ENCODE measurements at places on chromosomes 1 and 21.

GRCh38 chr1:63906047-63906704 lies 132.4 kb downstream of the ROR1 start:
- no peak for DNase-seq

DNA sequence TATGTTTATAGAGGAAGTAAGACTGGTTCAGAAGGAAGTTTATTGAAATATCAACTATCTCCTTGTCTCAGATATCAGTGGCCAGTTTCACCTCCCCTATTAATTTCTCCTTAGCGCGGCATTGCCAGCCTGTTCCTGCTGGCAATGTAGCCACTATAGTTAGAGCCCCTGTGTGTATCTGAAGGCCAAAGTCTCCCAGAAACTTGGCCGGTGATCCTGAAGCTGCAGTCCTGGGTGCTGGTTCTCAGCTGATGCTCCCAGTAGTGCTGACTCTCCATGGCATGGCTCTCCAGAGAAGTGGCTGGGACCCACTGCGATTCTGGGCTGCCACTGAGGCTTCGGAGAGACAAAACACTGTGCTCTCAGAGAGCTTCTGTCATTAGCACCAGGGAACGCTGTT lies 59.9 kb downstream of the TNN start:
- no peak for DNase-seq

DNA sequence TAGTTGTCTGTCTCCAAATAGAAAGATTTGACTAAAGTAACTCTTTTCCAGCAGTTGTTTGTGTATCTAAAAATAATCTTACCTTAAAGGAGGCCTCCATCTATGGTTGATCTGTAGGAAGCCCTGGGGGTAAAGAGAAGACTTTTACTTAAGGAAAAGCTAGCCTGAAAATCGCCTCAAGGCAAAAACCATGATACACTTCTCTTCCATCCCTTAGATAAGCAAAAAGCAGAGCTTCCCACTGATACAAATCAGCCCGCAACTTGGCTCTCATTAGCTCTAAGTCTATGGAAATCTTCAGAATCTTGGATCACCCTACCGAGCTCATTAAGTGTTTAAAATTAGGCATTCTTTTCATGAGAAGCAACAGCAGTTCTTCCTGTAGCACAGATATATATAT lies 576.9 kb upstream of the PTBP2 start:
- no peak for DNase-seq

DNA sequence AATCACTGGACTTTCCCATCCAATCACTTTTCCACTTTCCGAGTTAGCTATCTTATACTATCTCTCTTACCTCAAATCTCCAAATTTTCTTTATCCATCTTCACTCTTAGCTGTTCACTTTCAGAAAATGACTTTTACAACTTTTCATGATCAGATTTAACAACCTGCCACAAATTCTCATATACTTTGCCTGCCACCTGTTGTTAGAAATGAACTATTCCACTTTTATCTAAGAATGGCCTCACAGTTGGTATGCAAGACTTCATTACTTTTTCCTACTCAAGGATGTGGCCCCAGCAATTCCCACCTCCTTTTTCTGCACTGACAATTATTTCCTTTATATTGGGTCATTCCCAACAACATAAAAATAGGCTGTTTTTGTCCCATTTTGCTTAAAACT lies 93.6 kb upstream of the DEPDC1 start:
- DNase-seq: no peak

DNA sequence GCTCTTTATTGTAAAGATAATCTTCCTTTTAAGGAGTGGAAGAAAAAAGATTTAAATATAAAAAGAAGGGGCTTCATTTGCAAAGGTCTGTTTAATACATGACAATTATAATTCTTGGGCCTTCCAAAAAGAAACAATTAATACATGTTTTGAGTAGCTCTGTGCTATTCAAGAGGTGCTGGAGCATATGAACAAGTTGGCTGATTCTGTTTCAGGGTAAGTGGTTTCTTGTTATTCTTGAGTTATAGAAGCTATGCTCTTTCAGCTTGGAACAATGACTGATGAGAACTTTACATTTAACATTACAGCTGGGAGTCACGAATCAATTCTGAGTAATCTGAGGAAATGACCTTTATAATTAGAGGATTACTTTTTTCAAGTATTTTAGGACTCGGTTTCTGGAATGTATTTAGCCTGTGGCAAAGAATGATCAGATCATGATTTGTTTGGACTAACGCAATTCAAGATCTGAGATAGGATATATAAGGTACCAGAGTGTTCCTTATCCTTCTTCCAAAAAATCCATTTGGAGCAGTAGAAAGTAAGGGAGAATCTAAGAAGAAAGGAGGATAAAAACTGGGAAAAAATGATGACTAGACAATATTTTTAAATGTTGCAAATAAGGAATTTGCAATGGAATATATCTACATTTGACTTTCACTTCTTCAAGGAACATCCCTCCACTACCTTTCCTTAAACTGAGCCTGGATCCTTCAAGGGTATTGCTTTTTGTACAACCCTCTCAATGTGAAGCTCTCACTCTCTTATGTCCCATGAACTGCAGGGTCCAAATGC lies 77.1 kb upstream of the KCTD3 start:
- DNase-seq: no peak

- no peak for DNase-seq
Observed at GRCh38 chr1:239458144-239458500, 71.8 kb downstream of the CHRM3 start.

GRCh38 chr21:42031816-42032215 lies 21.7 kb upstream of the ZBTB21 start:
- no peak for DNase-seq

GRCh38 chr1:219120624-219121544 lies 52.8 kb upstream of the LYPLAL1 start:
- no peak for DNase-seq

GRCh38 chr1:220251272-220251671 lies 21.0 kb downstream of the RAB3GAP2 start:
- no peak for DNase-seq

- no peak for DNase-seq
Observed at GRCh38 chr1:67767103-67767782, 66.0 kb downstream of the GNG12 start.

- peak; percentile 2 for DNase-seq
Observed at GRCh38 chr1:99766378-99766800, at the start of gene FRRS1. FRRS1 (minus strand) TSS chr1:99766635; CDS start chr1:99748768, 17,867 bp downstream.

DNA sequence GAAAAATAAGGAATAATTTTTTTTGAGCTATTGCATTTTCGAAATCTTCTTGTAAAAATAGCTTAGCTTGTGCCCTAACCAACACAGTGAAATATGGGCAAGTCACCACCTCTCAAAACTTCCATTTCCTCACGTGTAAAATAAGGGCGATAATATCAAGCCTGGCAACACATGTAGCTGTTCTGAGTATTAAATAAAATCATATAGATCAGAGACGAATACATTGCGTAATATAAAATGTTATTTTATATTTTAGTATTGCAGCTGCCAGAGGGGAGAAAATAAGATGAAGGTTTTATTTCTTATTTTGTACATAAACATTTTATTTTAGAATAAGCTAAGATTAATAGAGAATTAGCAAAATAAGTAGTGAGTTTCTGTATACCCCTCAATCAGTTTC lies 85.9 kb downstream of the C21orf91 start:
- DNase-seq: no peak

- no peak for DNase-seq
Observed at GRCh38 chr1:161914595-161914994, 109.1 kb downstream of the OLFML2B start.

GRCh38 chr21:39373634-39374033 lies 24.7 kb upstream of the HMGN1 start:
- no peak for DNase-seq

DNA sequence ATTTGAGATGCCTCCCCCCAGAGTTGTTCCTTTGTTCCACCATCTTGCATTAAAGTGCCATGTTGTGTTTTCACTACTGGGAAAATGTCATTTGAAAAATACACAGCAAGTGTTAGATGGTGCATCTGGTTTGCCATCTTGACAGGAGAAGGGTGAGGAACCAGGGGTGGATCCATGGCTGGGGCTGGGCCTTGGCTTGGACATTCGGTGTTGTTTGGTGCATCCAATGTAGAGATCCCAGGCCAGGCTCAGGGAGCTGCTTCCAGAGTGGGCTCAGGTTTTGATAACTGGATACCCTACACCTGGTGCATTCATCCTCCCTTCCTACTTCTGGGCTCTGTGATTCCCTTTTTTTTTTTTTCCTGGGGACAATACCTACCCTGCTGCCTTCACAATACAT lies 103.5 kb downstream of the UCK2 start:
- no peak for DNase-seq

GRCh38 chr1:119187416-119187815 lies 47.0 kb upstream of the WARS2 start:
- no peak for DNase-seq

- no peak for DNase-seq
Observed at GRCh38 chr1:11499601-11500331, 20.8 kb downstream of the DISP3 start.

DNA sequence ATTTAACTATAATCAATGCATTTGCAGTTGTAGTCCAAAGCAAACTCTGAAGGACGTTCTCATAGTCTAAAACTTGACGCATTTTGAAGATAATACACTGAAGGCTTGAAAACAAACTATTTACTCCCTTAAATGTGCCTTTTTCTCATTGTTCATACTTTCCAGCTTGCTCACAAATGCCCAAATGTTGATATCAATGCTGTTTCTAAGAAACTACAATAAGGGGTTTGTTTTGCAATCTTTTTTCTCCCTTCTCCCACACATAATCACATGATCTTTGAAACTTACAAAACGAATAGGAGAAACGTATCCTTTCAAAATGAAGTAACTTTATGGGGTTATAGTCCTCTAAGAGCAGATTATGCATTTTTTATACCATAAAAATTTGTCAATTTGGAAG lies 508.7 kb downstream of the DPYD start:
- no peak for DNase-seq

DNA sequence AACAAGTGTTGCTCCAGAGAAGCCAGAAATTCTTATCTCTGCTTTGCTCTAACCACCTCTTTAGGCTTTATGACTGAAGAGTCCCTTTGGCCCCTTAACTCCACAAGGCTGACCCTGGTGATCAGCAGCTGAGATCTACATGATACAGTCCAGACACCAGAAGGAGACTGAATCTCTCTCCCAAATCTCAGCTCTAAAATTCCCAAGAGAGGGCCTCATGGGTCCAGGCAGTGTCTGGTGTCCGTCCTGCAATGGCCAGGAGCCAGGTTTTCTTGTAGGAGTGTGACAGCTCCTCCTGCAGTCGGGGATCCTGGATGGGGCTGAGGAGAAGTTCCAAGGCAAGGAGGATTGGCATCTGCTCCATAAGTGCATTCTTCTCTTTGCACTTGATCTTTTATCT lies 35.3 kb downstream of the L1TD1 start:
- DNase-seq: no peak

DNA sequence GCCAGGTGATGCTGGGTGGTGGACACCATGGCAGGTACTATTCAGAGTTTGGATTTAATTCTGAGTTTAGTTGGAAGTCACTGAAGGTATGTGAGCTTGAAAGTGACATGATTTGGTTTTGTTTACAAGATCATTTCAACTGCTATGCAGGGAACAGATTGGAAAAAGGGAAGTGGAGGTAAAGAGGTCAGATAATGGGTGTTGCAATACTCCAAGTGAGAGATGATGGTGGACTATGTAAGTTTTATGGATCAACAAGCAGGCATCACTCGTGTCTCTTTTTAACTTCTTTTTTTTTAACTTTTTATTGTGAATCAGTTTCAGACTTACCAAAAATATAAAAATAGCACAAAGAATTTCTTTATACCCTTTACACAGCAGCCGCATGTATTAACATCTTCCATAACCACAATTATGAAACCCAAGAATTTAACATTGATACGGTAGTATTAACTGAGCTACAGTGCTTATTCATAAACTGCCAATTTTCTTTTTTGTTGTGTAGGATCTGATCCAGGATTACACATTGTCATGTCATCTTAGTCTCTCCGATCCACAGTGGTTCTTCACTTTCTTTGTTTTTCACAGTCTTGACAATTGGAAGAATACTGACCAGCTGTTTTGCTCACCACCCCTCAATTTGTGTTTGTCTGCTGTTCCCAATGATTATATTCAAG lies 24.9 kb upstream of the NHLH2 start:
- DNase-seq: no peak

- no peak for DNase-seq
Observed at GRCh38 chr1:212622906-212623305, 14.3 kb downstream of the ATF3 start.
